NK-92 treated with Interleukin-12 subunit alpha and Interleukin-12 subunit beta, amount 100 ng/mL, for 24 hours (cell line): ENCODE measurements at places on chromosomes 2 and 18.

- DNase-seq = no peak
Observed at GRCh38 chr18:68438983-68439382, 275.9 kb downstream of the TMX3 start.

DNA sequence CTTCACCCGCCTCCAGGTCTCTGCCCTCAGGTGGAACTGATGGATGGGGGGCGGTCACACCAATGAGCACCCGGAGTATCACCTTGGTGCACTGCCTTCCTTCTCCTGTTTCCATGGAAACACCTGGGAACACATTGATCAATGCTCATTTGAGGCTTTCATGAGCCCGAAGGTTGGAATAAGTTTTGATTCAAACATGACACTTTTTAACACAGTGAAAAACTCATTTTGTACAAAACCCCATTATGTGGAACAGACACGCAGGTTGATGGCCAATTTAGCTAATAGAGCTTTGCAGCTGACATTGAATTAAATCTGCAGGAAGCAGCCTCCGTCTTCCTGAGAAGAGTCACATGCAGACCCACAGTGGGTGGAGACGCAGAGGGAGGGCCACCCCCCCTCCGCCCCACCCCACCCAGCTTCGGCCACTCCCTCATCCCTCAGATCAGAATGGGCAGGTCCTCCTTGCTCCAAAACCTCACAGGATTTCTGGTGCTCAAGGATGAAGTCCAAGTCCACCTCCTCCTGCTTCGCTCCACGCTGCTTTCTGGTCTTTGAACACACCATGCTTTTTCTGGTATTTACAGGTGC lies 96.0 kb upstream of the MYCN start:
- DNase-seq = no peak

- DNase-seq = no peak
Observed at GRCh38 chr2:25001325-25001637, 29.5 kb upstream of the DNAJC27 start.

DNA sequence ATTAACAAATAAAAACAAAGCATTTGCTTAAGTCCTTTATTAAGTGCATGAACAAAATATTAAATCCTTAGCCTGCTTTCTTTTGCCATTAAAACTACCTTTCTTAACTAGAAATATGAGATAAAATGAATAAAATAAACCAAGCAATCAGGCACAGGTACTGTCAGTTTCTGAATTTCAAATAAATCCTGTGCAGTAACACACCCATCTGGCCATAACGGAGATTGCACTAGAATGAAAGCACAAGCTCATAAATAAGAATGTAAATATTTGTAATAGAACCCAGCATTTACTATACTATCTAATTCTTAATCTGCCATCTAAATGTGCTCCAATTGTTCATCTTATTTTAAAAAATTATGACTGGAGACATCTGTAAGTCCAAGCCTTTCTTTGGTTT lies 31.9 kb downstream of the PRKRA start:
- no peak for DNase-seq

DNA sequence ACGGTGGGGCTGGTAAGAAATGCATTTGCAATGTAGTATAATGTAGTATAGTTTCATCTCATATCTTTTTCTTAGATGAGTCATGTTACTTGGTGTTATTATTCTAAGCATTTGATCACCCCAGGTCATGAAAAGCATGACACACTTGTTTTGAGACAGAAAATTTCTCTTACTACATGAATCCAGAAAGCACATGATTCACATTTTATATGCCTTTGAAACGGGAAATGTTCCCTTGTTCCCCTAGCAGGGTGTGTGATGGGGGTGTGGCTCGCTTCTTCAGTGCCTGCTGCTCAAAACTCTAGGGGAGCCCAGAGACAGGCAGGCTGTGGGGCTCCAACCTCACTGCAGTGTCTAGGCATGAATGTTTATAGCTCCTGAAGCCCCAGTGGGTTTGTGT lies 116.0 kb upstream of the RAB27B start:
- no peak for DNase-seq

DNA sequence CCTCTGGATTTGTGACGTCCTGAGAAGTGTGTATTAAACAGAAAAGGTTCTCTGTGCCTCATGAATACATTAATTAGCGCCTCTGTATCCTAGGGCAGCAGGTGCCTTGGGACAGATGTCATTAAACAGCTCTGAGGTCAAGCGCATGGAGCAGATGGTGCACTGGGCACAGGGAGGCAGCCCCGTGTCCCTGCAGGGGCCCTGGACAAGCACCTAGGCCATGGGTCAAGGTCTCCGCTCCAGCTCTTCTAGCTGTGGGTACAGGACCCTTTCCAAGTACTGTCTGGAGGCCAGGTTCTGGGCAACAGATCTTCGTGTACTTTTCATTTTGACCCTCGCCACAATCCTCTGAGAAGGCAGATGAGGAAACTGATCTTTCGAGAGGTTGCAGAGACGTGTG lies 126.4 kb downstream of the KCTD1 start:
- no peak for DNase-seq

DNA sequence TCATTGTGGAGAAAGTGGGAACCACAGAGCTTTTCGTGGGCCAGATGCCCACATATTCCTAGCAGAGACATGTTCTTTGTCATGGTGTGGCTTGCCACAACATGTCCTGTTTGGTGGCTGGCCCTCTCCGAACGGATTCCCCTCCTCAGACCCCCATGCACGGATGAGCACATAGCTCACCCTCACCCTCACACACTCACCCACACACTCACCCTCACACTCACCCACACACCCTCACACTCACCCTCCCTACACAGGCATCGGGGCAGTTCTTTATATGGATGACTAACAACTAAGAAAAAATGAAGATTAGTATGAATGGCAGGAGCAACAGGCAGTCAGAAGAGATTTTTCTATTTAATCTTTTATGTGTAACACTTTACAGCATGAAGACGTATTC lies 149.9 kb downstream of the ZNF236 start:
- no peak for DNase-seq

DNA sequence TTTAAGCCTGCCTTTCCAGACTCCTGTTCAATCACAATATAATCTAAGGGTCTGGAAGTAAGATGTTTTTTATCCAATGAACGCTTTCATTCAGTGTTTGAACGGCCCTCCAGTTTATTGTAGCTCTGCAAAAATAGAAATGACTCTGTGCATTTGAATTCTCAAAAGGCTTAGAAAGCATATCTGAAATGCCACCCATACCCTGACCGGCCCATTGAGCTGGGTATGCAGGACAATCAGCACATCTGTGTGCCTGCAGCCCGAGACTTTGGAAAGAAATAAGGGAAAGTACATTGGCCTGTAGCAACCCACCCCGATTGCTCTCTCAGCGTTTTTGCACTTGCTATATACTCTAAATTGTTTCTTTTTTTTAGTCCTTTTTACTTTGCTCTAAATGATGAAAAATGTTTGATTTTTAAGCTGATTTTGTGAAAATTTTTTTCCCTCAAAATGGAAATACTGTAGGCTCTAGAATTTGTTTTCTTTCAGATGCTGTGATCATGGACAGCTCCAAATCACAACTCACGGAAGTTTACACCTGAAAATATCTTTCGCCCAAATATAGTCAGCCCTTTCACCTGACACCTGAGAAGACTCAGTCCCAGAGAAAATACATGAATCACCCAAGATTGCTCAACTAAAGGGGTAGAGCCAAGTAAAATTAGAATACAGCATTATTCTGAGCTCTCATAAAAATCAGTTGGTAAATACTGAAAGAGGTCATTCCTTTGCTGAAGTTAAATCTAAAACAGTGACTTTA lies 194.5 kb upstream of the SIX3 start:
- no peak for DNase-seq

- no peak for DNase-seq
Observed at GRCh38 chr18:8177330-8178016, 431.8 kb upstream of the RAB12 start.
